ENCODE measurements at places on chromosomes 13 and 19.

DNA sequence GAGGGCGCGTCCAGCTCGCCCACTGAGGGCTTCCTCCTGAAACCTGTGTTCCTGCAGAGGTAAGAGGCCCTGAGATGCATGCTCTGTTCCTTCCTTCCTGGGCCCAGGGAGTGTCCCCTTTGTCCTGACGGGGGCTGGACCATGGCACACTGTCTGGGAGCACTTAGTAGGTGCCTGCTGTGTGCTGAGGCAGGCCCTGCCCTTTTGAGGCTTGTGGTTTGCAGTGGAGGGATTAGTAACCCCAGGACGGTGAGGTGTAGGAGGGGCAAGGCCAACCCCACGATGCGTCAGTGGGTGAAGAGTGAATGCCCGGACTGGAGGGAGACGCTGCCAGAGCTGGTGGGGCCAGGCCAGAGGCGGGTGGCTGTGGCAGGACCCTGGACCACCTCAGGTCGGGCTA is 11.2 kb upstream of the F2RL3 start:
- no peak for DNase-seq

DNA sequence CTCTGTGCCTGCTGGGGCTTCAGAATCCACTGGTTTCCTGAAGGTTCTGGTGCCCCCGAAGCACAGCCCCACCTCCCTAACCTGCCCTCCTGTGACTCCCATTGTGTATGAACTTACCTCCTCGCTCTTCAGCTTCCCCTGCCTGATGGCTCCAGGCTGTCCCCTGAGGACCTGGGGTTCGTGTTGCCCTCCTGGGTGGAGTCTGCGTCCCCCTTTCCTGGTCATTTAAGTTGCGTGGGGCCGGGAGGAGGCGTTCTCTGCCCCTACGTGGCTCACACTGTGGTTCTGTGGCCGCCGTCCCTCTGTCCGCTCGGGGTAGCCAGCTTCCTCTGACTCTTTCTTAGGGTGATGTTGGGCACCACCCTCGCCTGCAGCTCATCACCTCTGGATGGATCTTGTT is 13.9 kb downstream of the TFDP1 start:
- no peak for DNase-seq

DNA sequence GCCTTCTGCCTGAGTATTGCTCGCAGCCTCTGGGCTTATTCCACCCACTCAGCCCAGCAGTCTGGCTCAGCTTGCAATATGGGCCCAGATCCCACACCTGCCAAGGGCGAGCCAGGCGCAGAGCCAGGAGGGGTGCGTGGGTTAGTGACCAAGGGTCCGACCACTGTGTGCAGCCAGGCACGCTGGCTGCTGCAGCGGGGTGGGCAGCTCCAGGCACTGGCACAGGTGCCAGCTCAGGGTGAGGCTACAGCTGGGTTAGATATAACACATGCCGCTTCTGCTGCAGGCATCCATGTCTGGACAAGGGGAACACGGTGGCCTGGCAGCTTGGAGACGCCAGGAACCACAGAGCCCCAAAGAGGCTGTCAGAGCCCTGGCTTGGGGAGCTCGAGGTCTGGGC is 12.6 kb upstream of the URAD start:
- DNase-seq, result no peak

DNA sequence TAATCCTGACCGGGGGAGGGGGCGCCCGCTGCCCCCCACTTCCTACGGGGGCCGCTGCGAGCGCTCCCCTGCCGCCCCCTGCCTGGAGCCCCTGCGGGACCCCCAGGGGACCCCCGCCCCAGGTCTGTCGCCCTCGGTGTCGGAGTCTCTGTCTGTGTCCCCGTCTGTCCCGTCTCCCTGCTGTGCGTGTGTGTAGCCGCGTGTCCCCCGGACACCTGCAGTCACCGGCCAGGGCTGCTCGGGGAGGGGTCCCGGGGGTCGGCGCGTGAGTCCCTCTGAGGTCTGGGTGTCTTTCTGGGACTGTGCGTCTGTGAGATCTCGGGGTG is 7.7 kb upstream of the NFIC start:
- no peak for DNase-seq

DNA sequence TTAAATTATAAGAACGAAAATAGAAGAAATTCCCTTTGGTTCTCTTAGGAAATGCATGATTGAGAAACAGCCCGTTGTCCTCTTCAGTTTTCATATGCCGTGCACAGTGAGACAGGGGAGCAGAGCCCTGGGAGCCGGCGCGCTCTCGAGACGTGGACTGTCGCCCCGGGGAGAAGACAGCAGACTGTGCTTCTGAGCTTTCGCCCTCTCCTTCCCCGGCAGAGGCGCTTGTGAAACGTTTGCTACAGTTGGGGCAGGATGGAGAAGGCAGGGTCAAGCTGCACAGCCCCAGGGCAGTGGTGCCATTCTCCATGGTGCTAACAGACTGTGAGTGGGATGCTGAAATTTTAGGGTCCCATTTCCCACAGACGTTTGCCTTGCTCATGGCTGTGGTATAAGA is 192.2 kb upstream of the KL start:
- no peak for DNase-seq

- peak; percentile 92 for DNase-seq
These were observed at the start of gene FARSA for GRCh38 chr19:12933287-12934072. FARSA (minus strand) TSS chr19:12933711; CDS start chr19:12933696, 15 bp downstream.

GRCh38 chr19:17107546-17108452 is 32.2 kb downstream of the MYO9B start:
- DNase-seq, result no peak
